ENCODE measurements at places on chromosomes 1 and 21.

GRCh38 chr1:221777431-221778072 is 35.7 kb upstream of the DUSP10 start:
- H3K36me3 ChIP-seq, result no peaks in the 10 kb centered on the region
- H3K27ac ChIP-seq, result no peak overlapping the region
- no peaks in the 10 kb centered on the region for H3K27me3 ChIP-seq

GRCh38 chr1:26349877-26350244 is 4.1 kb downstream of the CRYBG2 start:
- peaks cover 7% of the 10 kb centered on the region for H3K4me1 ChIP-seq
- no peak overlapping the region for H3K4me3 ChIP-seq
- no peaks in the 10 kb centered on the region for H3K27me3 ChIP-seq
- H3K36me3 ChIP-seq, result no peaks in the 10 kb centered on the region

DNA sequence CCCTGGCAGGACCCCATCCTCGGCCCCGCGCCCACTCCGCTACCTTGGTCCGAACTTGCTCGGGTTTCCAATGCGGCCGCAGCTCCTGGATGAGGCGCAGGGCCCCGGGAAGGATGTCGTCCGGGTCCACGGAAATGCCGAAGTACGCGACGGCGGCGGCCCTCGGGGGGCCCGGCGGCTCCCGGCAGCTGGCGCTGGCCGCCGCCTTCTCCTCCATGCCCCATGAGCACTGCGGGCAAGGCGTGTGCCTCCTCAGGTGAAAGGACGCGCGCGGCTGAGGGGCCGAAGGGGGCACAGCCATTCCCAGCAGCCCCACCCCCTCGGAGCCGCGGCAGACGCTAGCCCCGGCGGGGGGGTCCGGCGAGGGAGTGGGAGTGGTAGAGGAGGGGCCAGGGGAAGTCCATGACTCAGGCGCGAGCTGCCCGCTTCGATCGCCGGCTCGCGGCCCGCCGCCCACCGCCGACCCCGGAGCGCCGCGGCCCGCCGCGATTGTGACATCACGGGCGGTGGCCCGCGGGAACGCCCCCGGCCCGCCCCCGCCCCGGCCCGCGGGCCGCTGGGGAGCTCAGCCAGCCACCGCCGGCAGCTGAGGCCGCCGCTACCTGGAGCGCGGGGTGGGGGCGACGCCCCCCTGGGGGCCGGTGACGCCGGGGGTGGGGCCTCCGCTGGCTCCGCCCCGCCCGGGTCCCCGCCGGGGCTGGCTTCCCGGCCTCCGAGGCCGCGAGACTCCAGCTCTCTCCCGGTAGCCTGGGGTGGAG is at the start of gene ETNK2:
ETNK2 (minus strand) TSS at position 493 of the 758 bp plus-strand sequence; CDS start at position 301, 192 bp downstream.
- no peaks in the 10 kb centered on the region for H3K27me3 ChIP-seq
- H3K4me3 ChIP-seq, result peak within 1 kb of the TSS; percentile 39
- no peaks in the 10 kb centered on the region for H3K36me3 ChIP-seq
- no peak within 1 kb of the TSS for H3K27ac ChIP-seq
- peak; percentile 63 for DNase-seq

DNA sequence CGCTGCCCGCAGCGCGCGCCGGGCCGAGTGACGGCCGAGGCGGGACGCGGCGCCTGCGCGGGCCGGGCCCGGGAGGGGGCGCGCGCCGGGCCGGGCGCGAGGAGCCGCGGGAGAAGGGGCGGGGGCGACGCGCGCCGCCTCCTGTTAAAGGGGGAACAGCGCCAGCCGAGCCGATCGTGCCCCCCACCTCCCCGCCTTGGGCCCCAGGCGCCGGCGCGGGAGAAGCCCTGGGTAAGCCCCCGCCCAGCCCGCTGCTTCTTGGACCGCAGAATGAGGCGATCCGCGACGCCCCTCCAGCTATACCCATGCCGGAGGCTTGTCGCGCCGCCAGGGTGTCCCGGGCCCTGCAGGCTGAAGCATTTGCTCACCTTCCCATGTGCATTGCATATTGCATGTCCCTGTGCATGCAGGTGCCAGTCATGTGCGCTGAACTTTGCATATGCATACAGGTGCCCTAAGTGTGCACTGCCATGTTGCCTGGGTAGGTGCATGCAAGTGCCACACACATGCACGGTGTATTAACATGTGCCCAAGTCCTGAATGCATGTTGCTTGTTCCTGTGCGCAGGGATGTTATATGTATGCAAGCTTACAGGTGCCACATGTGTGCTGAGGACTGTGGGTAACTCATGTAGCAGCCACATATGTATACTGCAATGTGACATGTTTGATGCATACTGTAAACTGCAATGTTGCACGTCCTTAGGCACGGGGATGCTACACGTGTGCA is at the start of gene ADGRB2:
ADGRB2 (minus strand) TSS at position 29 of the 729 bp plus-strand sequence. CDS start 7,119 bp downstream, outside the sequence.
- peaks cover 7% of the 10 kb centered on the region for H3K4me1 ChIP-seq
- H3K4me3 ChIP-seq, result peak within 1 kb of the TSS; percentile 17
- no peaks in the 10 kb centered on the region for H3K27me3 ChIP-seq

DNA sequence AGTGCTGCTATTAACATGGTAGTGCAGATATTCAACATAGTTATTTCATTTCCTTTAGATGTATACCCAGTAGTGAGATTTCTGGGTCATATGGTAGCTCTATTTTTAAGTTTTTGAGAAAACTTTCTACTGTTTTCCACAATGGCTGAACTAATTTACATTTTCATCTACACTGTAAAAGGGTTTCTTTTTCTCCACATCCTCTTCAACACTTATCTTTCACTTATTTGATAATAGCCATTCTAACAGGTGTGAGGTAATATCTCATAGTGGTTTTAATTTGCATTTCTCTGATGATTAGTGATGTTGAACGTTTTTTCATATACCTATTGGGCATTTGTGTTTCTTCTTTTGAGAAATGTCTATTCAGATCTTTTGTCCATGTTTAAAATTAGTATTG is 149.8 kb downstream of the PDE4B start:
- no peaks in the 10 kb centered on the region for H3K27me3 ChIP-seq
- H3K4me1 ChIP-seq, result no peaks in the 10 kb centered on the region
- H3K27ac ChIP-seq, result no peak overlapping the region
- H3K4me3 ChIP-seq, result no peak overlapping the region

DNA sequence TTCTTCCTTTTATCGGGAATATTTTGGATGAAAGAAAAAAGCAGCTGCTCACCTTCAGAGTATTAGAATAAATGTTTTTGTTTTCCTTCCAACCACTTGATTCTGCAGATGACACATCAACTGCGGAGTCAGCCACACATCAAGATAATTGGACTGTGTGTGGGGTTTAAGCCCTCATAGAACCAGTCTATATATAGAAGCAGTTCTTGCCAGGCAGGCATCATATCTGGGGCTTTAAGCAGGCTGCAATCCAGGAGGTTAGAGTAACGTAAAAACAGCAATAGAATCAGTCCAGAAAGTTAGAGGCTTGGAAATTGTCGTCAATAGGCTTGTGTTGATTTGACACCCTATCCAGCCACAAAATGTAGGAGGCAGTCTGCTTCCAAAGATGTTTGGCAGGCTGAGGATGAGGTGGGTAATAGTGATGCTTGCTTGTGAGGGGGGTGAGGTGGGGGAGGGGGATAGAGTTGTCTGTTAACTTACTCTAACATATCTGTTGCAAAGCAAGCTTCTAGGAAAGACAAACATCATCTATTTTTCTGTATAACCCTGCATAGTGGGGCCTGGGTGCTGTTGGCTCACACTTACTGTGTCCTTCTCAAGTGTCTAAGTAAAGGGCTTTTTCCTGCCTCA is 64.8 kb downstream of the PEX14 start:
- H3K4me3 ChIP-seq, result no peak overlapping the region
- no peak for DNase-seq
- no peaks in the 10 kb centered on the region for H3K36me3 ChIP-seq
- H3K4me1 ChIP-seq, result peaks cover 14% of the 10 kb centered on the region
- H3K27me3 ChIP-seq, result no peaks in the 10 kb centered on the region

- H3K4me3 ChIP-seq, result no peak overlapping the region
- H3K27ac ChIP-seq, result no peak overlapping the region
- no peaks in the 10 kb centered on the region for H3K27me3 ChIP-seq
- H3K36me3 ChIP-seq, result no peaks in the 10 kb centered on the region
These were observed 396.1 kb upstream of the PLXNA2 start for GRCh38 chr1:208640295-208640694.

GRCh38 chr1:41613689-41614574 is 129.4 kb upstream of the EDN2 start:
- H3K4me1 ChIP-seq, result no peaks in the 10 kb centered on the region
- H3K4me3 ChIP-seq, result no peak overlapping the region
- no peaks in the 10 kb centered on the region for H3K36me3 ChIP-seq
- H3K27ac ChIP-seq, result no peak overlapping the region
- no peaks in the 10 kb centered on the region for H3K27me3 ChIP-seq

GRCh38 chr1:67134695-67135094 is at the start of gene C1orf141:
TSS of gene C1orf141 (minus strand) at chr1:67134970. CDS start at chr1:67127240, 7,730 bp downstream.
- H3K4me1 ChIP-seq, result no peaks in the 10 kb centered on the region
- H3K27ac ChIP-seq, result no peak within 1 kb of the TSS
- no peaks in the 10 kb centered on the region for H3K27me3 ChIP-seq

- peak overlapping the region; percentile 2 for H3K27ac ChIP-seq
- no peak for DNase-seq
- H3K27me3 ChIP-seq, result no peaks in the 10 kb centered on the region
- no peak overlapping the region for H3K4me3 ChIP-seq
- no peaks in the 10 kb centered on the region for H3K36me3 ChIP-seq
- no peaks in the 10 kb centered on the region for H3K4me1 ChIP-seq
These were observed 139.2 kb downstream of the CLIC6 start for GRCh38 chr21:34807881-34808568.

- DNase-seq, result no peak
- H3K4me1 ChIP-seq, result no peaks in the 10 kb centered on the region
- peak overlapping the region; percentile 53 for H3K4me3 ChIP-seq
These were observed 65.8 kb downstream of the SYT2 start for GRCh38 chr1:202644219-202645096.

DNA sequence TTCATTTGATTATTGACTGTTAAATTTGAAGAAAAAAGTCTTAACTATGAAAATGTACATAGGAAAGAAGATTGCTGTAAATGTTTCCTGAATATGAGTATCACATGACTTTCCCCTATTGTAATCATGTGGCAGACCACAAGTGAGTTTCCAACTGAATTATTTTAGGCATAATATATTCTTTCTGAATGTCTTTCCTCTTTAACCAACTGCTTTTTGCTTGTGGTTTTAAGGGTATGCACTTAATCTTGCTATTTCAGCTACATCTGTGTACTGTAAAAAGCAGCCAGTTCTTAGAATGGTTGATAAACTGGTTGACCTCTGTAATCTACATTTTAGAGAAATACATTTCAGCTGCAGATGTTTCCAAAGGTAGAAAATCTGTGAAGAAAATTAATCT is 400.7 kb downstream of the NEGR1 start:
- H3K36me3 ChIP-seq, result no peaks in the 10 kb centered on the region
- no peak overlapping the region for H3K4me3 ChIP-seq
- no peak for DNase-seq

GRCh38 chr1:189656628-189657530 is 820.8 kb downstream of the BRINP3 start:
- H3K4me1 ChIP-seq, result no peaks in the 10 kb centered on the region
- no peaks in the 10 kb centered on the region for H3K27me3 ChIP-seq
- H3K27ac ChIP-seq, result no peak overlapping the region
- DNase-seq, result no peak
- no peaks in the 10 kb centered on the region for H3K36me3 ChIP-seq

DNA sequence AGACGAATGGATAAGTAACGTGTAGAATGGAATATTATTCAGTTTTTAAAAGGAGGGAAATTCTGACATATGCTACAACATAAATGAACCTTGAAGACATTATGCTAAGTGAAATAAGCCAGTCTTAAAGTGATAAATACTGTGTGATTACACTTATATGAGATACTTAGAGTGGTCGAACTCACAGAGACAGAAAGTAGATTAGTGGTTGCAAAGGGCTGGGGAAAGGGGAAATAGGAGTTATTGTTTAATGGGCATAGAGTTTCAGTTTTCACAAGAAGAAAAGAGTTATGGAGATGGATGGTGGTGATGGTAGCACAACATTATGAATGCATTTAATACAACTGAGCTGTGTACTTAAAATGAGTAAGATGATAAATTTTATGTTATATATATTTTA is 14.7 kb upstream of the AHCYL1 start:
- no peak overlapping the region for H3K4me3 ChIP-seq
- DNase-seq, result no peak
- no peaks in the 10 kb centered on the region for H3K4me1 ChIP-seq

DNA sequence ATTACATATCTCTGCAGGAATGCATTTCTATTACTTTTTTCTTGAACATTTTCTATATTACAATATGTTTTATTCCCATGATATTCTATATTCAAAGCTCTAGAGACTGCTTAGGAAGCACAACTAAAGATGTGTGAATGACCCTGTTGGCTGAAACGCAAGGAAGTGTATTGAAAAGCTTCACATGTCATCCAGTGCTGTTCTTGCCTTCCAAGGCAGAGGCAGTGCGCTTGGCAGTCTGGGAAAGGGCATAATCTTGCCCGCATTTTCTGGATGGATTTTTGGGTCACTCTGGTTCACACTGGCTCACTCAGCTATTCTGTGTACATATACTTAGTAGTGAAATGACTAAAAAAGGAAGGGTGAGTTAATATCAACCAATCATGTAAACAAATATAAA is 262.4 kb downstream of the PTPRC start:
- H3K27me3 ChIP-seq, result no peaks in the 10 kb centered on the region
- H3K4me1 ChIP-seq, result no peaks in the 10 kb centered on the region
- no peak for DNase-seq

DNA sequence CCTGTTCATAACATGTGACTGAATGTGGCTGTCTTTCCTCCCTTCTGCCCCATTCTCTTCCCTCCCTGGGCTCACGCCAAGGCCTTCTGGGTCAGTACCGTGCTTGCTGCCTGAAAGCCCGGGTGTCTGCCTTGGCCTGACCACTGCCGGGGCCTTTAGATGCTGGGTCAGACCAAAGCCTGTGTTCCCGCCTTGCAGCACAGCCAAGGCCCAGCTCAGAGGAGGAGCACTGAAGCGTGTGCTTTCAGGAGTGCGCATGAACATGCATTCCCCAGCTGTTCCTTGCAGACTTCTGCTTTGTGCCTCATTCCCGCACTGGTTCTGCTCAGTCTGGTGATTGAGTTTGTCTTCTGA is 27.0 kb upstream of the SARS1 start:
- H3K27me3 ChIP-seq, result no peaks in the 10 kb centered on the region
- H3K4me1 ChIP-seq, result no peaks in the 10 kb centered on the region
- no peak overlapping the region for H3K27ac ChIP-seq

- peaks cover 1% of the 10 kb centered on the region for H3K4me1 ChIP-seq
- H3K36me3 ChIP-seq, result no peaks in the 10 kb centered on the region
- DNase-seq, result no peak
These were observed 2.7 kb upstream of the RUNX3 start for GRCh38 chr1:24932725-24933294.

DNA sequence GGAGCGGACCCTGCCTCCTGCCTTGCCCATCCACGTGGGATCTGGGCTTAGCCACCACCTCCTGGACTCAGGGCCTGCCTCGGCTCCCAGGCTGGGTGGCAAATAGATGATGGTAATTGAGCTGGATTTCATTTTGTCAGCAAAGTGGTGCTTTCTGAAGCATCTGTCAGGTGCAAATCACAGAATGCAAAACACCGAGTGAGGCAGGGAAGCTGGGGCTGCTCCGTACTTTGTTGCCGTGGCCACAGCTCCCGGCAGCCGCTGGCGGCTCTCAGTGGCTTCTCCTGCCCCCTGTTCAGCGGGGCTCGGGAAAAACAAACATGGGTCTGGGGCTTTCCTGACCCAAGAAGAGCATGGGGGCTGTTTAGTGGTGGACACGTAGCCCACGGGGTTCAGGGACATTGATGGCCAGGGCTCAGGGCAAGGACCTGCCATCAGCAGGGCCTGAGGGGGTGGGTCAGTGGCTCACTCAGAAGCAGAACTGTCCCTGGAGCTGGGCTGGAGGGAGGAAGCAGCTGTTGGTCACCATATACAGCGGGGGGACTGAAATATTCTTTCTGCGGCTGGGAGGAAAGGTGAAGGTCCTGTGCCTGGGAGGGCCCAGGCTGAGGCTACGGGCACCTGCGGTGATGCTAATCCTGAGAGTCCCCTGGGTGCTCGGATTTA is 130.0 kb upstream of the VAMP3 start:
- no peak for DNase-seq
- H3K27ac ChIP-seq, result no peak overlapping the region
- no peaks in the 10 kb centered on the region for H3K36me3 ChIP-seq
- H3K27me3 ChIP-seq, result no peaks in the 10 kb centered on the region
